Activated CD4-positive, alpha-beta T cell treated with anti-CD3 and anti-CD28 coated beads, Interleukin-2, amount 50 U/mL, for 4 hours (primary cell): ENCODE measurements at places on chromosomes 6 and 20.

DNA sequence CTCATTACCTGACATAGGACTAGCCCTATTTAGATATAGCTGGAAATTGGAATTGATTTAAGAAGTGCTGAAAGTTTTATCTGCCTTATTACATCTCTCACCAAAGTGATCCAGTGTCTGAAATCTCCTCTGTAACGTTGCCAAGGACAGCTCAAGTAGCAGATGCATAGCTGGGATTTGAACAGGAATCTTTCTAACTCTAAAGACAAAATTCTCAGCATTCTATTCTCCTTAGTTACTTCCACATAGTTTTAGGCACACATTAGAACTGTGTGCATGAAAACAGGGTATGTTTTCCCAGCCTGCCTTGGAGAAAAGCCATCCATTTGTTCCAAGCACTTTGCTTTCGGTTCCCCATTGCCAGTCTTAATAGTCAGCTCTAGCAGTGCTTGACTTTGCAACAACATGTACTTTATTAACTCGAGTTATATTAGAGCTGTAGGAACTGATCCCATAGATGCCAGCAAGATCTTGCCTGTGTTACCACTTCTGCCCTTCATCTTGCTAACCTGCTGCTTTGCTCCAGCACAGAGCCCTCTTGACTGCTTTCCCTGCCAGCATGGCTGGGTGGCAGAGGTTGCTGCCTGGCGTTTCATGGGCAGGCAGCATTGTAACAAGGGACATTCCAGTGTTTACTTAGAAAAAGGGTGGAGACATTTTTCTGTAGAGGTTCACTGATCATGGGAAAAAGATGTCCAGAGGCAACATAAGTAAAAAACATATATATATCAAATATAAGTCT is 56.1 kb upstream of the STMND1 start:
- DNase-seq: no peak

DNA sequence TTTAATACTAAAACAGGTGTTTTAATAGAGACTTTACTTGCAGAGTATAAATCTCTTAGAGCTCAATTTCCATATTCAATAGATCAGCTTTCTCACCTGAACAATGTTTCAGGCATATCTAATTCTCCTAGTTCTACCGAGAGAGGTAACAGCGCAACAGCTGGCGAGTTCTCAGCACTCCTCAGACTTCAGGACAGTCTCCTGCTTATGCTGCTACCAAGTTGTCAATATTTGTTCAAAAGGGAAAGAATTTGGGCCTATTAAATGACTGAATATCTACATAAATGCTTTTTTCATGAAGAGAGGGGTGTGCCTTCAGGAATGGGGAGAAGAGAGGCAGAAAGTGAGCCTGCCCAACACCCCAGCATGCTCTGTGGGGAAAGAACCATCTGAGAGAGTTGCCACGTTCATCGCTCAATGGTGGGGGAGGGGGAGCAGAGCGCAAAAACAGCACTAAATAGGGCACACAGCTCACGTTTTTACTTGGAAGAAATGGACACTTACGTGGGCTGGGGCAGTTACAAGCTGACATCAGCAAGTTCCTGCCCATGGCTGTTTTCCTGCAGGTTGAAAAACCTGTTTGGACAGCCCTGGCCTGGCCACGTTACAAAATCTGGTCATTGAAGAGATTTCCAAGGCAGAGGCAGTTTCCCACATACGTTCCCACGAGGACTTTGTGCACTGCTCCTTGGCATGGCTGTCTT is 38.0 kb downstream of the EZR start:
- no peak for DNase-seq

- no peak for DNase-seq
These were observed 29.8 kb downstream of the PLCG1 start for GRCh38 chr20:41167118-41167470.

GRCh38 chr20:35023624-35024023 is 68.0 kb downstream of the MYH7B start:
- DNase-seq: no peak

GRCh38 chr6:150966786-150967185 is 101.3 kb downstream of the MTHFD1L start:
- DNase-seq: no peak

- DNase-seq: no peak
These were observed 1.9 kb downstream of the L3MBTL3 start for GRCh38 chr6:130020073-130020906.

DNA sequence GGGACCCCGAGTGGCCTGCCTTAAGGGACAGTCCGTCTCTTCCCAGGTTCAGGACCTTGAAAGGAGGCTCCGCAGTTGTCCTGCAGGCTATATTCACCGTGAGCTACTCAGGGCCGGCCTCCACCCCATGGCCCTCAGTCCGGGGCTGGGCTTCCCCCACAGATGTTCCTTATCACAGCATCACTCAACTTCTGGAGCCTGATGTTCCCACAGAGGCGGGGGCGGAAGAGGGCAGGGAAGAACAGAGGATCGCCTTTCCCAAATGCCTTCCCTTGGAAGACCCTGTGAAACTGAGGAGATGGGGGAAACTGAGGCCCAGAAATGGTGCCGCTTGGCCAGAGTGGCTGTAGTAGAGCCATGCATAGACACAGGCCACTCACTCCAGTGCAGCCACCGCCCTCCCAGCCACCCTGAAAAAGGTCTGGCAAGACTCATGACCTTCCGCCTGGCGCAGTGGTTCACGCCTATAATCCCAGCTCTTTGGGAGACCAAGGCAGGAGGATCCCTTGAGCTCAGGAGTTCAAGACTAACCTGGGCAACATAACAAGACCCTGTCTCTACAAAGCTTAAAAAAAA is 4.3 kb upstream of the COX4I2 start:
- DNase-seq: no peak
